NCI-H2171 treated with DMSO at 0.1 percent for 48 hours (cell line): ENCODE measurements at places on chromosomes 13 and 19.

GRCh38 chr19:30802424-30803013 is 430.3 kb downstream of the ZNF536 start:
- DNase-seq, result no peak

DNA sequence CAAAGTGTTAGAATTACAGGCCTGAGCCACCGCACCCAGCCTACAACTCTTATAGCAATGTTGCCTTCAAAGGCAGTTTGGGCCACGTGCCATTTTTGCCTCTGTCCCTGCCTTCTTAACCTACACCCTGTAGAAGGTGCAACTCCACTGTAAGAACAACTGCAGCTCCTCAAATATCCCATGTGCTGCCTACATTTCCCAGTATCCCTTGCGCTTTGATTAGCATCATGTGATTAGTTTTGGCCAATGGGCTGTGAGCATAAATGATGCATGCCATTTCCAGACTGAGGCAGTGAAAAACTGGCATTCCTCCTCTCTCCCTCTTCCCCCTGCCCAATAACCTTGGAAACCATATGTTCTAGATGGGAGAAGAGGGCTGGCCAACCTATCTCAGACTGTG is 75.2 kb upstream of the MRI1 start:
- DNase-seq, result peak; percentile 87

DNA sequence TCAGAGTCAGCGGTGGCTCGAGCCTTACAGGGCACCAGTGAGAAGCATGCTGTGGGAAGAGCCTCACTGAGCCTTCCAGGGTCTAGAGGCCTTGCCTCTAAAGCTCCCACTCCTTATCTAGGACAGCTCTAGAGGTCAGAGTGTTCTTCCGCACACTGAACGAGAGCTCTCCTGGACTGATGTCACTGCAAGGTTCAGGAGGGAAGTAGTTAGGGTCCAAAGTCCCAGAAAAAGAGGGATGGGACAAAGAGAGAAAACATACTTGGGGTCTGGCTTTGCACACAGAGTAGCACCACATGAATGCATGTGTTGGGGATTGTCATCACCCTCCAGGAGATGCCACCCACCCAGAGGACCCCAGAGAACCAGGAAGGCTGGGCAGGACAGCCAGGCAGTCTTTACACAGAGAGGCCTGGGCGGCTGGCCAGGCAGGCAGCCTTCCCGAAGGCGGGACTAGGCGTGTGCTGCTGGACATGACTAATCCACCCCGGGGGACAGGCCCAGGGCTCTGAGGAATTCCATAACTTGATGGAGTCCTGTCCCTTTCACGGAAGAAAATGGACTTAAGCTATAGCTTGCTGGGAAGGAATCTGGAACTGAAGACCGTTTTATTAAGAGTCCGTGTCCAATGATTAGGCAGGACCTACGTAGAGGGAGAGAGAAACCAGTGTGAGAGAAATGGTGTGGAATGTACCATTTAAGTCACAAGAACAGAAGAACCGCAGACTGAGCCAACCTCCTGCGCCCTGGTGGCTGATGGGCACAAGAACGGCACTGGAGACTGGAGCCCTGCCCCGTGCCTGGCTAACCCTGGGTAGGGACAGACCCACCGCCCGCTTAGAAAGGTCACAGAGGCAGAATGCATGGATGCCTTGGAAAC is 16.6 kb upstream of the EPHX3 start:
- DNase-seq, result no peak

- DNase-seq, result no peak
Measured at GRCh38 chr19:11194656-11195558, 2.4 kb downstream of the KANK2 start.

DNA sequence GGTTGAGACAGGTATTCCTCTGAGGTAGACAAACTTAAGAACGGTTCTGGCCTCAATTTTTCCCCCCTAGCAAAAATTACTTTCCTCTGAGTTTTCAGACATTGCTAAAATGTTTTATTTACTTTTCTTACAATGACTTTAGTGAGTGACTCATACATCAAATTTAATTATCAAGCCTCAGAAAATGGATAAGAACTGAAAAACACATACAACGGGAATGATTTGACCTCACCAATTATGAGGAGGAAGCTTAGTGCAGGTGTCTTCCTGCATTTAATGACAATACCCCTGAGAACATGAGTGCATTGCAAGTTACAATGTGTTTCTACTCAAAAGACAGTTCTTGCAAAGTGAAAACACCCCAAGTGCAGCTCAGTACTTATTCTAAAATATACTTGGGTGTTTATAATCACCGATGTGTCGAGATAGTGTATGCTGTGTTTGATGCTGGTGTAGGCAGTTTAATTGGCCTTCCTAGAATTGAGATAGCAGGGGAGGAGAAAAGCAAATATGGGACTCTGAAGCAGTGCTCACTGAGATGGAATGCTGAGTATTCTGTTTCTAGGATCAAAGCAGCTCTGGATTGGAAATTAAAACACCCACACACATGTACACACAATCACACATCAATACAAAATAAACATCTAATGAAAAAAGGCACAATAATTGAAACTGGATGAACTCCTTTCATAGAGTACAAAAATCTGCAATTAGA is 189.5 kb upstream of the SLC10A2 start:
- no peak for DNase-seq

DNA sequence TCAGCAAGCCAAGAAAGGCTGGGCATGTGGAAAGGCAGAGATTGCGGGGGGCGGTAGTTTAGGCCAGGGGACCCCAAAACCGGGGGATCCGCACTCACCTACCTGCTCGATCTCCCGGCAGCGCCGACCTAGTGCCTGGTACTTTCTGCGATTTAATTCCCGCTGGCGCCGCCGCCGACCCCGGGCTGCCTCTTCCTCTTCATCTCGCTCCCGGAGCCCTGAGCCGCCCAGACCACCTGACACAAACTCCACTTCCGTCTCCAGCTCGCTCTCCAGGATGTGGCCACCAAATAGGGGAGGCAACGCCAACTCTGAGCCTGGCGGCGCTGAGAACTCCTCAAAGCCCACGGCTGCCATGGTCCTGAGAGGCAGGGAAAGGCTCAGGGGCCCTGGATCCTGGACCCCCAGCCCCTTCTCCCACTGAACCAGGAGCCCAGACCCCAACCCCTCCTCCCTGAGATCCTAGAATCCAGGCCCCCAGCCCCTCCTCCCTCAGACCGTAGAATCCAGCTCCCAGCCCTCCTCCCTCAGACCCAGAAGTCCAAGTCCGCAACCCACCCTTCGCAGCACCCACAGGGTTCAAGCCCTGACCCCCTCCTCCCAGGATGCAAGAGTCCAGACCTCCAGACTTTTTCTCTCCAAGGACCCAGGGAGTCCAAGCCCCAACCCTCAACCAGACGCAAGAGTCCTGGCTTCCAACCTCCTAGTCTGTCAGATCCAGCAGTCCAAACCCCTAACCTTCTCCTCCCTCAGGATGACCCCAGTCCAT is 933 bp downstream of the TFPT start:
- DNase-seq, result peak; percentile 51

DNA sequence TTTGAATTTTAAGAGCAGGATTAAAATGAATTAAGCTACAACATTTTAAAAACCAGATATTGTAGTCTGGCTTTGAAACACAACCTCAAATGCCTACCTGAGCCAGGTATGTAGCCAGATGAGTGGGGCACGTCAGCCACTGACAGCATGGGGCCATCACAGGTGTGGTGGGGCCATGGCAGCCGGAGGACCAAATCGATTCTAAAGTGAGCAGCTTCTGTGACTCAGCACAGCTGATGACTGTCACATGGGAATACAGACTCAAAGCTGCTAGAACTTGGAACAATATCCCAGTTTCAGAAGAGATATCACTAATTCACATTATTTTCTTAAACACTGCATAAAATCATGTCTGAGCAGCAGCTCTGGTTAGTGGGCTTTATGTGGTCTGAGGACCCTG is 52.8 kb downstream of the SERP2 start:
- DNase-seq, result peak; percentile 2

DNA sequence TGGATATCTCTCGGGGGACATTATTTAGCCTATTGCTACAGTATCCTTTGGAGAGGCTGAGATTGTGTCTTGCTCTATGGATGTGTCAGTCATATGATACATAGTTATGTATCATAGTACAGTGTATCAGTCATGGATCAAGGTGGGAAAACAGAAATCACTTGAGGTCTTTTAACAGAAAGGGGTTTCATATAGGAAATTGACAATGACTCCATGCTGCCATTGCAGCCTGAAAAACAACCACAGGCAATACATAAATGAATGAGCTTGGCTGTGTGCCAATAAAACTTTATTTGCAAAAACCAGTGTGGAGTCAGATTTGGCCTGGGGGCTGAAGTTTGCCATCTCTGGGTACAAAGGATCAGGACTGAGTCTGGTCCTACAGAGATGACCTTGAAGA is 35.4 kb downstream of the COLGALT1 start:
- DNase-seq, result no peak

DNA sequence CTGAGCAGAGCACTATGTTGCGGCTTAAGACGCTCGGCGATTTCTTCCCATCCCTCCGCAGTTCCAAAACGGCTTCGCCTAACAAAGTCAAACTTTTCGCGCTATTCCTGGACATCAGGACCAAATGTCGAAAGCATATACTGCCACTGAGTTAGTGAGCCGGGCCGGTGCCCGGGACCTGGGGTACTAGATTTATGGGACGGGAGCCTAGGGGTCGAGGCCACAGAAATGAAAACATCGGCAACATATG is 699 bp downstream of the RCBTB2 start:
- DNase-seq, result no peak

- DNase-seq, result no peak
Measured at GRCh38 chr13:44273991-44274770, 99.4 kb upstream of the SERP2 start.

DNA sequence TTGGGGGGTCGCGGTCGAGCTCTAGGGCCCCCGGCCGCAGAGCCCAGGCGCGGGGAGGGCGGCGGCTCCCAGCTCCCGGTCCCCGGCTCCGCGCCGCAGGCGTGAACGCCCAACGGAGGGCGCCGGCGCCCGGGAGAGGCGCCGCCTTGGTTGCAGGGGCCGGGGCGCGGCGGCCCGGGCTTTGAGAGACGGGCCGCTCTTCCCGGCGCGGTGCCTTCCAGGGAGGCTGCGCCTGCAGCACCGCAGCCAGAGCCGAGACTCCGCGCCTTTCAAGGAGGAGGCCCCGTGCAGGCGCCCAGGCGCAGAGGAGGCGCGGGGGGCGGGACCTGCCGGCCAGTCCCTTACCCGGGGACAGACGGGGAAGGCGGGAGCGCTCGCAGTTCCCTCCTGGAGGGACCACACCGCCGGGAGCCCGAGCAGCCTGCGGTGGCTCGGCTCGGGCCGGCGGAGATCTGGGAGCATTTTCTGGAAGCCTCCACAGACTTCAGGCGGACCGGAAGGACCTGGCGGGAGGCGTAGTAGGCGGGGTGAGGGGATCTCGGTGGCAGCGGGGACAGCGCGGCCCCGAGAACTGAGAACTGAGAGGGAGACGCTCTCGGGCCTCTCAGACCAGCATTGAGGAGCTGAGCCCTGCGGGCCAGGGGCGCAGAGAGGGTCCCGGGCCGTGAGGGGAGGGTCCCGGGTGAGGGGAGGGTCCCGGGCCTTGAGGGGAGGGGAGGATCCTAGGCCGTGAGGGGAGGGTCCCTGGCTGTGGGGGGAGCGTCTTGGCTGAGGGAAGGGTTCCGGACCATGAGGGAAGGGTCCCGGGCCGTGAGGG is 25.5 kb upstream of the MCF2L start:
- DNase-seq, result peak; percentile 46

DNA sequence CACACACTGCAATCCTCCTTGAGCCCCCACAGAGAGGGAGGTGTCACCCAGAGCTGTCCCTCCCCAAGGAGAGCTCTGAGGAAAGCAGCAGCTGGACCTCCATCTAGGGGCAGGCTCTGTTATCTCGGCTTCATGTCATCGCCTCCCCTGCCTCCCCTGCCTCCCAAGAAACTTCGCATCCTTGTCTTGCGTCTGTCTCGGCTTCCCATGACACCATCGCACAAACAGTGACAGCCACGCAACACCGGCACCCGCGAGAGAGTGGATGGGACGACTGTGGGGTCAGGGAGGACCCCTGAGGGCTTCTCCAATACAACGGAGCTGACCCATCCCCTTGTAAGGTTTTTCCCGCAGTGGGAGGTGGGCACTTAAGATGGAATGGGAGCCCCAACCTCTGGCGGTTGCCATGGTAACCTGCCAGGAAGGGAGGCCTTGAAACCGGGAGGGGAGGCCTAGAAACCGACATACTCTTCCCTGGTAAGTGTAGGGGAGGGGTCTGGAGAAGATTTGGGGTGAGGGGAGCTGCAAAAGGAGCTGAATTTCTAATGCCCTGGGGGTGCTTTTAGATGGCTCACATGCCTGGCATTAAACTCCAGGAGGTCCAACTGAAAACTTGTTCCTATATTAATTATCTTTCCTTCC is 16.3 kb downstream of the TLE2 start:
- DNase-seq, result no peak

- no peak for DNase-seq
Measured at GRCh38 chr13:92842145-92842544, 384.5 kb upstream of the GPC6 start.

DNA sequence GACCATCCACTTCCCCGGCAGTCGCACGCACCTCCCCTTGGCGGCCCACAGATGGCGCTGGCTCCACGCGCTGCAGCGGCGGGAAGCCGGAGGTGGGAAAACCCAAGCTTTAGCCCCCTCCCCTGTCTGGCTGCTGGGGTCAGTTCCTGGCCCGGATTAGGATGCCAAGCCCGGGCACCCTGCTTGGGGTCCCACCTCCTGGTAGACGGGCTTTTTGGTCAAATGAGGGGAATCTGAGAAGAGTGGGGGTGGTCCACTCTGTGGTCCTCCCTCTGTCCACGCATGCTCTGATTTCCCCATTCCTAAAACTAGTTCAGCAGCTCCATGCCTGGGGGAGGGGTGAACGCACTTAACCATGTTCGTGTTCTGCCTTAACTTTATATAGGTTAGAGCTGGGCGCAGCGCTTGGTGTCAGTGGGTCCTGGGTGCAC is 8.1 kb upstream of the ADGRE2 start:
- no peak for DNase-seq

DNA sequence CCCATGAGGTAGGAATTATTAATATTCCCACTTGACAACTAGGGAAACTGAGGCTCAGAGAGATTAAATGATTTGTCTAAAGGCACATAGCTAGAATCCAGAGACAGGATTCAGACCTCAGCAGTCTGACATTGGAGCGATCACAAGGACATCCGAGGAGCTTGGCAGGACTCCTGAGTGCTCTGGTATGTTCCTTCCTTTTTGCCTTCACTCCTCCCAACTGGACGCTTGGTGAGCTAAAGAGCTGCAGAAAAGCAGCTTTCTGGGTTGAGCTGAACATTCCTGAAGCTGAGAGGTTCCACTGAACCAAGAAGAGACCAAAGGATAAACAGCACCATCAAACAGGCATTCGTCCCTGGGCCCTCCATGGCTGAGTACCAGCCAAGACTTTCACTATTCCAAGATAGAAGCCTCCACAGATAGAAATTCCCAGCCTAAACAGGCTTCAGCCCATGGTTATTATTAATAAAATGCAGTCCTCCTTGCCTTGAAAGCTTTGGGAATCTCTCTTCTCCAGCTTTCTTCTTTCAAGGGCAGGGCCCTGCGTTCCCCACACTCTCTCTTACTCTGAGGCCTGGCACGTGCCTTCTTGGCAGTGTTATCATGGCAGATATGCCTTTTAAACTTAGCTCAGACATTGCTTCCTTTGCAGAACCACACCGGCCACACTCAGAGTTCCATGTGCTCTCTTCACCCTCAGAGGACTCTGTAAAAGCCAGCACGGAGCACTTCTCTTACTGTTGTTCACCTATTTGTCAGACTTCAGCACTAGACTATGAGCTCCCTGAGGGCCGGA is 97.1 kb downstream of the CYSLTR2 start:
- no peak for DNase-seq

GRCh38 chr13:79389026-79389425 is 17.0 kb downstream of the RBM26 start:
- no peak for DNase-seq

- no peak for DNase-seq
Measured at GRCh38 chr19:32971012-32971595, 654 bp downstream of the CEP89 start.

- peak; percentile 40 for DNase-seq
Measured at GRCh38 chr13:95624020-95624419, 20.5 kb downstream of the DZIP1 start.
